ENCODE measurements at places on chromosomes 2 and 18. TPM values are rescaled to one million over a fixed set of nuclear protein-coding genes. Genes with fewer than 3 reads are reported as not detected.

The C2orf92 gene
- 10.7 TPM for polyA plus RNA-seq

The ASPRV1 gene
- 7.7 TPM for polyA plus RNA-seq

The GCKR gene
- polyA plus RNA-seq, result 2.5 TPM

The PROC gene
- 0.33 TPM for polyA plus RNA-seq

The POTEC gene
- not detected for polyA plus RNA-seq

The EIF2AK3 gene
- 23.2 TPM for polyA plus RNA-seq

The GNAL gene
- 17.3 TPM for polyA plus RNA-seq

The CHRND gene
- polyA plus RNA-seq, result not detected
